Stimulated activated CD4-positive, alpha-beta T cell treated with anti-CD3 and anti-CD28 coated beads, TNF-alpha, amount 100 ng/mL, for 48 hours (primary cell): ENCODE measurements at places on chromosomes 4 and X.

- no peak for DNase-seq
Observed at GRCh38 chr4:80963051-80963450, 67.5 kb upstream of the BMP3 start.

DNA sequence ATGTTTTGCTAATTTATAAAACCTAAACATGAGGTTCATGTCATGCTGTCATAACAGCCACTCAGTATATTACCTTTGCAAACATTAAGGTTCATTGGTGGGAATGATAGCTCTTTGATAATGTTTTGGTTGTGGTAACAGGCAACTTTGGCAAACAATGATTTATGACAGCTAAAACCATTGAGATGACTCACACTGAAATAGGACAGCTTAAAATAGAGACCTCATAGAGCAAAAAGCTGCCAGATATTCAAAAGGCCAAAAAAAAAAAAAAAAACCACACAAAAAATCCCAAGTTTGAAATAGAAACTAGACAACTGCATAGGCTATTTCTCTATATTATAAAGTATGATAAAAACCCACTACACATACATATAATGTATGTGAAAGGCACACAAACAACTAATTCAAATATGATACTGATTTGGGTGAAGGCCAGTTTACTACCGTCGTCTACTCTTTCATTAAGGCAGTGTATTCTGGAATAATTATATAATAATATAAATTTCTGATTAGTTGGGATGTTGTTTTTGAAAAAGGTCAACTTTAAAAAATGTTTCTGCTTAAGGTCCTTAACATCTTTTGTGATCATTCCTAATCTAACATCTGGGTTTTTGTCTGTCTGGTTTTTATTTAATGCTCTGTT is 646.0 kb upstream of the PITX2 start:
- no peak for DNase-seq

- DNase-seq: no peak
Observed at GRCh38 chrX:52361941-52362340, 6.9 kb upstream of the XAGE2 start.

DNA sequence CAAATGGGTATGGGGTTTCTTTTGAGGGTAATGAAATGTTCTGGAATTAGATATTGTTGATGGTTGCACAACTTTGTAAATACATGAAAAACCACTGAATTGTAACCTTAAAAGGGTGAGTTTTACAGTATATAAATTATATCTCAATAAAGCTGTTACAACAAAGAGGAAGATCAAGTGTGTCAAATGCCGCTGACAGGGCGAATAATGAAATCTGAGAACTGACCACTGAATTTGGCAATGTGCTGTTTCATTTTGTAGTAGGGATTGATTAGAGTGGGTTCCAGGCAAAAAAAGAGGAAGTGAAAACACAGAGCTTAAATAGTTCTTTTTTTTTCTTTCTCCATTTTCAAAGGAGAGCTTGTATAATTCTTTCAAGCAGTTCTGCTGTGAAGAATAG is 161.1 kb upstream of the NAP1L5 start:
- DNase-seq: no peak
